ENCODE measurements at places on chromosomes 7 and 10.

GRCh38 chr7:20085086-20085485 lies 132.1 kb downstream of the MACC1 start:
- DNase-seq = no peak

GRCh38 chr10:114303556-114303955 lies 64.5 kb downstream of the VWA2 start:
- no peak for DNase-seq

DNA sequence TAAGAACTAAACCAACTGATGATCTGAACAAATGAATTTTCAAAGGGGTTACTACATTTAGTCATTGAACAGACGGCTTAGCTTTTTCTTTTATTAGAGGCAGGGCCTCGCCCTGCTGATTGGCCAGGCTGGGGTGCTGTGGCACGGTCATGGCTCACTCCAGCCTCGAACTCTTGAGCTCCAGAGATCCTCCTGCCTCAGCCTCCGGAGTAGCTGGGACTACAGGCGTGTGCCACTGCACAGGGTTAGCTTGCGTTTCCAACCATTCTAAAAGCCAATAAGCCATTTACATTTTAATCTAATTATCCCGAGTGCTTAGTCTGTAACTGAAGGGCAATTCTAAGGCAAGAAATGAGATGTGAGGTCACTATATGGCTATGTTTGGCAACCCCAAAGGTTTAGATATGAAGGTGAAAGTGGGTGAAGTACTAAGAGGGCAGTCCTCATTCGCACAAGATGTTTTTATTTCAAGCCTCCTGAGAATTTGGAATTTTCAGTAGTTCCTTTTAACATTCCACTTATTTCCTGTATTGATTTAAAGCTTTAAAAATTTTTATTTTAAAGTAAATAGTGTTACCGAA lies 1.6 kb upstream of the CDK13 start:
- DNase-seq = peak; percentile 8

GRCh38 chr7:97026715-97027426 lies 2.2 kb upstream of the DLX5 start:
- DNase-seq = no peak

GRCh38 chr10:6239213-6239991 lies 36.7 kb downstream of the PFKFB3 start:
- peak; percentile 47 for DNase-seq

- no peak for DNase-seq
These were observed 239.5 kb upstream of the TCF7L2 start for GRCh38 chr10:112710528-112710927.

GRCh38 chr10:84525120-84525806 lies 196.9 kb downstream of the CCSER2 start:
- DNase-seq = no peak

- peak; percentile 82 for DNase-seq
These were observed 643 bp upstream of the SLC25A28 start for GRCh38 chr10:99620711-99621453.

DNA sequence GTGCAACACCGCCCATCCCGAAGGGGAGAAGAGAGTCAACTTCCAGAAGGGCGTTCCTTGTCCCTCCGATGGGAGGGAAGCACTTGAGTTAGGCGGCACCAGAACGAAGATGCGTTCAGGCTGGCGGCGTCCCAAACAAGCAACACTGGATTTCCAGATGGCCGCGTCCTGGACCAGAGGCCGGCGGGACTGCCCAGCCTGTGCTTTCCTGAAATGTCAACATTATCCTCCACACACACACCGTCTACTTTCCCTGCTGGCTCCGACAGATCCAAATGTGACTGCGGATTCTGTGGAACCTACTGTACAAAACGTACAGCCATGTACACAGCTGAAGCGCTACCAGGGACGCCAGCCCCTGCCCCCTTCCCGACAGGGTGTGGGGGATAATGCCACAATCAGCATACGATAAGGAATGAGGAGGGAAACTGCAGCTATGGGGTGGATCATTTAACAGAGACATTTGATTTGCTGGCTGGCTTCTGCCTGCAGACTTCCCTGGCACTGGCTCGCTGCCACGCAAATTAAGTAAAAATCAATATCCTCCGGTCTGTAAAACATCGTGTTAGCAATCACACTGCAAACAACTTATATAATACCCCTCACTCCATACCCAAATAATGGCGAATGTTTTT lies 82.1 kb downstream of the ZRANB1 start:
- no peak for DNase-seq

- DNase-seq = no peak
These were observed 4.6 kb downstream of the USP54 start for GRCh38 chr10:73586583-73586984.

DNA sequence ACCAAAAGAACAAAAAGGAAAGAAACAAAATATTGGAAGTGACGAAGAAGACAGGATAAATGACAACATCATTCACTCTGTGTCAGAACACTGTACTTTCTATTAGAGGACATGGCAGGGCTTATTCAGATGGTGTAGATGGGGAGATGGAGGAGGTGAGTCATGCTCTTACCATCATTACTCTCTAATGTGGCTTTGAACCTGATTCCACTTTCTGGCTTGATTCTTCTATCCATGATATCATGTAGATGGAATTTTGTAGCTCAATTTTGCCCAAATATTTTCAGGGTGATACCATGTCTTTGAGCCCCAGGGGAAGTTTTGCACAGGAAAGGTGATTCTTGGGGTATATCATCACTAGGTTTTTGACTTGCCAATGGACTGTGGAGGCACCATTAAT lies 91.7 kb downstream of the CFAP58 start:
- no peak for DNase-seq

- DNase-seq = no peak
These were observed 179.5 kb upstream of the ITGB1 start for GRCh38 chr10:33137356-33138005.

DNA sequence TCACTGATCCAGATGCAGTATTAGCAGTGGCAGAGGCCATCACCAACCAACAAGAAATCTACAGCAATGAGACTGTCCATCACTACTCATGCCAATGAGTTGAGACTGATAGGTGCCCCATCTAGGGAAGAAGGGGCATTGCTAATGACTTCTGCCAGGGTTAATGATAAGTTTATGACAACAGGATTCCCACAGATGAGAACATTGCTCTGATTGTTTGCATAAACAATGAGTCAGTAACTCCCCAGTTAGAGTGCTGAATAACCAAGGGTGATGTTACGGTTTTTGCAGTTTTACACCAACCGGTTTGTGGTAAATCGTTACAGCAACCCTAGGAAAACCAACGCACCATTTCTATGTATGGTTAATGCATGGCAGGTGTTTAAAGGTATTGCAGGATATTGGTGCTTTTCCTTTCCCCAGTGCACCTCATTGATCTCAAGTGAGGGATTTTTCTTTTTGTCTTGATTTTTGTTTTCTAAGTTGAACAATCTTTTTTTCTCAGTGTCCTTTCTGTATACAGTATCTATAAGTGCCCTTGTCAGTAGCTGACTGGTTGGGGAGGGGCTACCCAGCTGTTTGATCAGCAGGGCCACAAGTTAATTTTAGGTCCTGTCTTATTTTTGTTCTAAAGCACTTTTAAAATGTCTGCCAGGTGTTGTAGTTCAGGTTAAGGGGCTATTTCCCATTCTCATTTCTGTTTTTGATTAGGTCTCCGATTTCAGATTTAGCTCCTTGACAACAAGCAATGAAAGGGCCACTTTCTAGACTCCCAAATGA lies 3.9 kb upstream of the CSGALNACT2 start:
- DNase-seq = no peak

- DNase-seq = no peak
These were observed at the start of gene COL26A1 for GRCh38 chr7:101362334-101363195. Gene COL26A1, plus strand, starts transcription at chr7:101362875. Its CDS starts 158 bp downstream, at chr7:101363033.

DNA sequence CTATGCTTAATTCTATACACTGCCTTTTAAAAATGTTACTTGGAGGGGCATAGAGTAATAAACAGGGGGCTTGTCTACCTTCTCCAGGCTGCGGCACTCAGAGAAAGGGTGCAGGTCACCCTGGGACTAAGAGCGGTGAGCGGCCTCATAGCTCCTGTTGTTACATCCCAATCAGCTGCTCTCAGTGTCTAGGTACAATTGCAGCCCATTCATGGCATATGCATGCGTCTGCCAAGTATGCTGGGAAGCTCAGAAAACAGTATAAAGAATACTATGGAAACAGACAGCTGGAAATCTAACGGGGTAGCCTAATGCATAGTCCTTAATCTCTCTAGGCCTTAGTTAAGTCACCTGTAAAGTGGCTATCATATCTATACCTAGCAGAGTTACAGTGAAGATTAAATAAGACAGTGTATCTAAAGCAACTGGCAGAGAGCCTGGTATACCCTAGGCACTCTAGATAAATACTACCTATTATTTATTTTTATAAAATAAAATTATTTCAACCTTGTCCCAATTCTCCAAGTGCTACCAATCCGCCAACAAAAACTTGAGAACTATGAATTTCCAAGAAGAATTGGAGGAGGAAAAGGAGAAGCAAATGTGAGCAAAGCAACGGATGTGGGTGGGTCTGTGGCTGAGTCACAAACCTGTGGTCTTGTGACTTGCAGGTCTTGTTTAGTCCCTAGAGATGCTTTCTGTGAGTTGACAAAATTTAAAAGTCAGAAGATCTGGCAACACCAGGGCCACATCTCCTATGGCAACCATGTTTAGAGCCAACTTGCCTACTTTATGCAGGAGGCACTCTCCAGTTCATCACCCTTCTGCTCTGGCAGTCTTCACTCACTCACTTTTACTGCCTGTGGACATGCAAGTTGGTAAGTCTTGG lies 183.0 kb downstream of the RAPGEF5 start:
- DNase-seq = peak; percentile 14

DNA sequence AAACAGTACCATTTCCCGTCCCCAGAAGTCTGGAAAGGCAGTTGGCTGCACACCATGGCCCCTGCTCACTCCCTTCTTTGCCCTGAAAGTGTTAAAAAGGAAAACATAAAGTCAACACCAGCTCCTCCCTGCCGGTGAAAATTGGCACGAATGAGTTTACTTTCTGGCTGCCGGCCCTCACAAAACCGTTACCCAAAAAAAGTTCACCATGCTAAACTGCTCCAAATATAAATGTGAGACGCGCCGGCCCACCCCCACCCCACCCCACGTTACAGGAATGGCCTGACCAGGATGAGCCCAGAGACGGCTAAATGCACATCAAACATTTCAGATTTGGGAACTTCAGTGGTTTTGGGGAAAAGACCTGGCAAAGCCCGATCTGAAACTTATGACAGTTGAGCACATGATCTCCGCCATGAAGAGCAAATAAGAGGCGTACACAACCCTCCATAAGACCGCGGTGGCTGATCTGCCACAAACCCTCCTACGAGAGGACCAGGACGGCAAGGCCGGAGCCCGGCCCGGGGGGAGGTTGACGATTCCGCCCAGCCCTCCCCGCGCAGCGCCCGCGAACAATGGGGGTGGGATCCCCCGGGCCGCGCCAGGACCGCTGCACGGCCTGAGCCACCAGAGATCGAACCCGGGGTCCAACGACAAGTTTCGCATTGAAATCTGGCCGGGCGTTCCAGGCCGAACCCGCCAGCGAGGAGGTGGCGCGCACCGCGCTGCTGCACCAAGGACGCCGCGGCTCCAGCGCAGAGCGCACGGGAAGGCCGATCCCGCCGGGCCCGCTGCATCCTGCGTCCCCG lies 952 bp downstream of the DIP2C start:
- DNase-seq = no peak

GRCh38 chr10:30417301-30417700 lies 16.7 kb upstream of the MAP3K8 start:
- DNase-seq = no peak

GRCh38 chr10:43174969-43175368 lies 36.7 kb downstream of the CSGALNACT2 start:
- DNase-seq = no peak

DNA sequence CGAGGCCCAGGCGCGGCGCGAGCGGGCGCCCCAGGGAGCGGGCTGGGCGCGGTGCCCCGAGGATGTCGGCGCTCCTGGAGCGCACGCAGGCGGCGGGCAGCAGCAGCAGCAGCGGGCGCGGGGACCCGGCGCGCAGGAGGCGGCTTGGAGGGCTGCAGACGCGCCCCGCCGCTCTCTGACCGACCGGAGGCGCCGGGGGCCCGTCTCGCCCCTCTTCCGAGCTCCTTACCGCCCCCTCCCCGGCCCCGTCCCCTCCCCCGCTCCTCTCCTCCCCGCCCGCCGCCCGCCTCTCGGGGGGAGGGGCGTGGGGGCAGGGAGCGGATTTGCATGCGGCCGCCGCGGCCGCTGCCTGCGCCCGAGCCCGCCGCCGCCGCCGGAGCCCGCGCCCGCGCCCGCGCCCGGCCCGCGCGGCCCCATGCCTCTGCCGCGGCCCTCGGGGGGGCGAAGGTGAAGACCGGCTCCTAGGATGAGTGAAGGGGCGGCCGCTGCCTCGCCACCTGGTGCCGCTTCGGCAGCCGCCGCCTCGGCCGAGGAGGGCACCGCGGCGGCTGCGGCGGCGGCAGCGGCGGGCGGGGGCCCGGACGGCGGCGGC lies at the start of gene NRG3:
NRG3 (plus strand) TSS at position 320 of the 592 bp plus-strand sequence.
- no peak for DNase-seq

GRCh38 chr10:123640016-123640535 lies 26.1 kb upstream of the GPR26 start:
- no peak for DNase-seq

DNA sequence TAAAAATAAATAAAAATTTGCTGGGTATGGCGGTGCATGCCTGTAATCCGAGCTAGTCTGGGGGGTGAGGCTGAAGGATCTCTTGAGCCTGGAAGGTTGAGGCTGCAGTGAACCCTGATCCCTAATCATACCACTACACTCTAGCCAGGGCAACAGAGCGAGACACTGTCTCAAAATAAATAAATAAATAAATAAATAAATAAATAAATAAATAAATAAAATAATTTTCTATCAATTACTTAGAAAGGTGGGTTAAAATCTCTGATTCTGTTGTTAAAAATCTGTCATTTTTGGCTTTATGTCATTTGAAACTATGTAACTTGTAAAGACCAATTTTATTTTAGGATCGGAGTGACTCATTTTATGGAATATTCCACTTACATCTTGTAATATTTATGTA lies 958.6 kb downstream of the NXPH1 start:
- DNase-seq = no peak

Data from CD4-positive, alpha-beta T cell (primary cell).